Stomach (tissue), 19 donors: ENCODE measurements at places on chromosomes 5 and 9.

- DNase-seq, result no peak
Measured at GRCh38 chr5:140072812-140073211, 29.7 kb upstream of the NRG2 start.

GRCh38 chr5:141874262-141874964 lies 3.8 kb downstream of the PCDH1 start:
- peak; percentile 72 for DNase-seq

DNA sequence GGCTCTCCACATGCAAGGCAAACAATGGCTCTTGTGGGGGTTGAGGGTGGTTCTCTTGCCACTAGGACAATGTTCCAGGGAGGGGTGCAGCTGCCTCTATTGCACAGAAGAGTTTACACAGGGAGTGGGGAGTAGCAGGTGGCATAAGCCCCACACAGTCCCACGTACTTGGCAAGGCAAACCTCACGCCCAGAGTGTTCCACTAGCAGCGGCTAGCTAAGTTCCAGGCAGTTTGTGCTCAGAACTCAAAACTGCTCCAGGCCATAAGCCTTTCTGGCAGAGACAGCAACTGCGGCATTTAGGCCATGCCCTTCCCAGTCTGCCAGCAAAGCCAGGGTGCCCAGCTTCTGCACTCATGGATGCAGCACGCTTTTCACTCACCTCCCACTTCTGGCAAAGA lies 29.0 kb upstream of the BTNL3 start:
- DNase-seq, result no peak

DNA sequence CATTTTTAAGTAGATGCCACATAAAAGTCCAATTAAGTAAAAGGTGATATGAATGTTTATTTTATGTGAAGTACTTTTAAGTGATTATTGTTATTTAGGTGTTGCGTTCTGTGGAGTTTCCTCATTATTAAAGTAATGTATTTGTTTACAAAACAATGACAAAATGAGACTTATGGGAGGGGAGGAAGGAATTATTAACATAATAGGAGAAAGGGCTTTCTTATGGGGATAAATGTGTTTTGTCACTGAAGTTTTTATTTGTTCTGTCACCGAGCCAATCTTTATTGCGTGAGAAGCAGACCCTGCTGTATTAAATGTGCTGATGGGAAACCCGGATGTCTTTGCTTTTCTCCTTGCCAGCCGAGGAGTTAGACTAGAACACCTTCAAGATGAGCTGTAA lies 44.5 kb downstream of the TRIO start:
- no peak for DNase-seq

GRCh38 chr9:11039006-11039405 lies 426.2 kb upstream of the PTPRD start:
- no peak for DNase-seq
